ENCODE measurements at places on chromosomes 16 and 17. TPM values are rescaled to one million over a fixed set of nuclear protein-coding genes. Genes with fewer than 3 reads are reported as not detected.

Gene SNX11
- 21.4 TPM for polyA plus RNA-seq

Gene ITGB4
- 0.82 TPM for polyA plus RNA-seq

Gene GRAP
- 3.9 TPM for polyA plus RNA-seq

Gene TSPOAP1
- polyA plus RNA-seq: 0.10 TPM

Gene PPL
- polyA plus RNA-seq: not detected

Gene NXPH3
- not detected for polyA plus RNA-seq

Gene TBC1D28
- not detected for polyA plus RNA-seq

Gene HSD11B2
- polyA plus RNA-seq: not detected

Gene TPPP3
- 123 TPM for polyA plus RNA-seq

Gene GCGR
- polyA plus RNA-seq: not detected

Gene KCNH4
- polyA plus RNA-seq: not detected

Gene ATAD5
- polyA plus RNA-seq: 0.42 TPM

Gene C17orf75
- polyA plus RNA-seq: 5.0 TPM

Gene LIG3
- 7.8 TPM for polyA plus RNA-seq

Data from CD14-positive monocyte (primary cell).